Jurkat, Clone E6-1 (cell line): ENCODE measurements at places on chromosomes 6 and 20.

DNA sequence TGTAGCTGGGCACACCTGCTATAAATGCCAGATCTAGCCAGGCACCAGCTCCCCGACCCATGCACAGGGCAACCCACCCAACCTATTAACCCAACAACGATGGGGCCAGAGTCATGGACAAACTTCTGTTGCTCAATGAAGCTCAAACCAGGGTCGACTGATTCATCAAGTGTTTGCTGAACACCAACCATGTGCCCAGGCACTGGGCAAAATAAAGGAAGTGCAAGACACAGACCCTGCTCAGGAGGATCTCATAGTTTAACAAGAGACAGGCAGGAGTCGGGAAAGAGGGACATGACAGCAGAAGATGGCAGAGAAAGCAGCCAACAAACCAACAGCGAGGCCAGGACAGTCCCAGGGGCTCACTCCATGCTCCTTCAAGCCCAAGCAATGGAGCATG is 18.8 kb downstream of the KCNK5 start:
- no peak for DNase-seq

DNA sequence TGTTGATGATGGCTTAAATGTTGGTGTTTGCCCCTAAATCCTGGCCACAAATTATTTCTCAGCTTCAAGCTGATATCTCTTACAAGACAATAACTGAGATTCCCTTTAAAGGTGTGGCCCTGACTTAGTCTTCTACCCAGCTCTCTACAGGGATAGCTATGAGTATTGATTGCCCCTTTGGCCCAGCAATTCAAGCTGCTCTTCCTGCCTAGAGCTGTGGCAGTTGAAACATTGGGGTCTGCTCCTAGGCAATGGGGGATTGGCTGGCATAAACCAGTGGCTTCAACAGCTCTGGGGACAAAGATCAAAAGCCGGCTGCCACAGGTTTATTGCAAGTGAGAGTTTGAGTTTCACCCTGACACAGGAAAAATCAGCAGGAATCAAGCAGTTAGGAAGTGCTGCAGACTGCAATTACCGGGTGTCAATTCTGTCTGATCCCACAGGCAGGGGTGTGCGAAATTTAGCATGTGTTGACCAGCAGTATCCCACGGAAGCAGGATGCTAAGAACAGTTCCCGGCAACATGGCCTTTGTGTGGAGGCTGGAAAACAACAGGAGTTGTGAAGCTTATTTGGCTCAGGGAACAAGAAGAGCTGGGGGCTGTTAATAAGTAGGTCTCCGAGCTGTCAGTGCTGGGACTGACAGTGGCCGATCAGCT is 66.2 kb upstream of the IYD start:
- no peak for DNase-seq

DNA sequence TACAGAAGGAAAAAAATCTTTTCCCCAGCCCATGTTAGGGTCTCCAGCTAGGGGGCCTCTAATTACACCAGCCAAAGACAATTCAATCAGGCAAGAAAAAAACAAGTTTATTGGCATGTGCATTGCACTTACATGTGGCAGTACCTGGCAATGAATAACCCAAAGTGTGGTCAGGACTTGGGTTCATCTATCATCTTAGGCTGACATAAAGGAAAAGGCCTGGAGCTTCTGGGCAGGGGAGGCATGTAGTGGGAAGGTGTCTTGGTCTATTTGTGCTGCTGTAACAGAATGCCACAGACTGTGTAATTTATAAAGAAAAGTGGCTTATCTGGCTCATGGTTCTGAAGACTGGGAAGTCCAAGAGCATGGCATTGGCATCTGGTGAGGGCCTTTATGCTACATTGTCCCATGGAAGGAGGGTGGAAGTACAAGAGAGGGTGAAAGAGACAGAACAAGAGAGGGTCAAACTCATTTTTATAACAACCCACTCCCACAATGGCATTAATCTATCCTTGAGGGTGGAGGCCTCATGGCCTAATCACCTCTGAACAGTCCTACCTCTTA is 4.4 kb upstream of the PYGB start:
- DNase-seq: no peak

GRCh38 chr20:63979557-63980316 is at the start of gene SAMD10:
Gene SAMD10, minus strand, starts transcription at chr20:63979642. Its CDS starts 175 bp downstream, at chr20:63979467.
- DNase-seq: peak; percentile 64
